Activated CD8-positive, alpha-beta memory T cell treated with anti-CD3 and anti-CD28 coated beads for 1 hour (primary cell): ENCODE measurements at places on chromosomes 5 and 9.

DNA sequence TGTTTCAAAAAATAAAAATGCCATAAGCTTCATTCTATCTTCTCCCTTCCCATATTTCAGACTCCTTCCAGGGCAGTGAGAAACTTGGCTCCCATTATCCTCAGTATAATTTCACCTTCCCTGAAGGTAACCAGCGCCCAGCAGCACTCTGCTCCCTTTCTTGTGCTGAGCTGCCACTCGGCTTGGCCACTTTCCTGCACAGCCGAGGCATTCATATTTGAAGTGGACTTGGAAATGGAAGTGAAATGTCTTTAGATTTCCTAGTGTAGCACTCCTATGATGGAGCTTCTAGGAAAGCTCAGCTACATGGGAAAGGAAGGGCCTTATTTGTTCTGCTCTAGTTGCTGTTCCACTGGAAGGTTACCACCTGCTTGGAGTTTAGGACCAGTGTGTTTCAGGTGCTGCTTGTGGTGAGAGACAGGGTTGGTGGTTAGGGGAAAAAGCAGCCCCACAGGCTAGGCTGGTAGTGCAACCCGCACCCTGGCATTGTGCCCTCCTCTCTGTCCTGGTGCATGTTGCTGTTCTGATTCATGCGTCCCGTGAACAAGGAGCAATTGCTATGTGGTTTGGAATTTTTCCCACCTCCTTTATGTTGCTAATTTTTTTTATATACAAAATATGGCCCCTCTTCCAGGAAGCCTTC, 53.8 kb downstream of the RAD23B start:
- DNase-seq = no peak

GRCh38 chr5:177107159-177107558, 20.4 kb downstream of the FGFR4 start:
- no peak for DNase-seq

DNA sequence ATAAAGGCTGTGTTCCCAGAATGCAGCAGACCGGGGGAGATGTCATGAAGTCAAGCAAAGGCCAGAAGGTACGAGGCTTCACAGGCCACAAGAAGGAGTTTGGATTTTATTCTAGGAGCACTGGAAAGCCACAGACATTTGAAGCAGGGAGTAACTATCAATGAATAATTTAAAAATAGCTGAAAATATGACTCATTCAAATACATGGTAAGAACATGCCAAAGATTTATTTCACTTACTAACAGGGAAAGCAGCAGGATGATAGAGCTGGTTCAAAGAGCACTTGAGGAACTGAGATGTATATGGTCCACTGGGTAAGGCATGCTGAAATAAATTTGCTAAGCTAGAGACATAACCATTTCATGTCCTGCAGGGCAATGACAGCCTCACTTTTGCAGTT, 53.2 kb downstream of the MSX2 start:
- no peak for DNase-seq

DNA sequence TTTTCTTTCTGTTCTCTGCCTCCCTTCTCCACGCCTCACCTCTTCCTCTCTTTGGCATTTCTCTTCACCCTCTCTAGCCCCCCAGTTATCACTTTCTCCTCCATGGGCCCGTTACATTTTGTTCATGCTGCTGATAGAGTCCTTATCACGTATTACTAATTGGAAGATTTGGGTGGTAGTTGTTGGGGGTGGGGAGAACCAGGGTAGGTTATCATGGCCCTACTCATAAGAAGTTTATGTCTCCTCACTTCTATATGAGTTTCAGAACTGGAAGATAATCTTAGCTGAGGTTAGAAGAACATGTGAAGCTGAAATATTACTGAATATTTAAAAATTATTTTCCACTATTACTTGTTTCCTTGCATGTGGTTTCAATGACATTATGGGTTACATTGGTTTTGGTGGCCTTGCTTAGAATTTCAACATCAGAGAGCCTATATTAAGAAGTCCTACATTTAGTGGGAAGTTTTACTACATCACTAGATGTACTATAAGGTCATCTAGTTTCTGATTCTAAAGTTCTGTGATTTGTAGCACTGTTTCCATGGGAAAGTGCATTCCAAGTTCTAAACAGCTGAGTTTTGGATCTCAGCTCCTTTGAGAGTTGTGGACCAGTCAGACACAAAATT, 36.8 kb downstream of the PIP5K1B start:
- no peak for DNase-seq

- no peak for DNase-seq
Observed at GRCh38 chr9:131302244-131303075, 12.9 kb downstream of the PLPP7 start.
